Fibroblast of lung (primary cell): ENCODE measurements at places on chromosomes 12 and 14. TPM values are rescaled to one million over a fixed set of nuclear protein-coding genes. Genes with fewer than 3 reads are reported as not detected.

The SERPINA4 gene
- total RNA-seq = not detected in 2 replicates

The KRT71 gene
- total RNA-seq = not detected in 2 replicates

The AICDA gene
- total RNA-seq = not detected in 2 replicates

- DNase-seq = no peak
- H3K27ac ChIP-seq = no peak overlapping the region
- no peak overlapping the region for H3K4me3 ChIP-seq
- no peaks in the 10 kb centered on the region for H3K27me3 ChIP-seq
- peaks cover 11% of the 10 kb centered on the region for H3K4me1 ChIP-seq
Observed at GRCh38 chr14:69149461-69150244, 3.3 kb downstream of the DCAF5 start.

DNA sequence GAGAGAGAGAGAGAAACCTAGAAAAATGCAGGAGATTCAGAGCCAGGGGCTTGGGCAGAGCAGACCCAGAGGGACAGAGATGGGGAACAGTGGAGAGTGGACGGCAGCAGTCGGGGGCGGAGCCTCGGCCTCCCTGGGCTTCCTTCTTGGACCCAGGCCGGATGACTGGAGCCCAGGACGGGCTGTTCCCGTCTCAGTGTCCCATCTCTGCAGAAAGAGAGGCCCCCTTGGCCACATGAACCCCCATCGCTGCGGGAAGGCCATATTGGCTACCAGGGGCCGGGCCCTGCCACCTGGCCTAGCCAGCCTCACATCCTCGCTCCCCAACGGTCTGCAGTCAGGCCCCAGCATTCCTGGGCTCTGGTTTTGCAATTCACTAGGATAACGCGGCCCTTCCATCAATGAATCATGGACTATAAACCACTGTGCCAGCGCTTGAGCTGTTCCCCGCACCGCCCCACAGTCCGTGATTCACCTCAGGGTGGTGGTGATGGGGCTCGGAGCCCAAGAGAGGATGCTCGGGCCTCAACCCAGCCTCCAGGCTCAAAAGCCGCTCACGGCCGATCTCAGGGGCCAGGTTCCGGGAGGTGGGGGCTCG, 116.5 kb downstream of the RFLNA start:
- no peak overlapping the region for H3K4me3 ChIP-seq
- DNase-seq = peak; percentile 97
- peaks cover 27% of the 10 kb centered on the region for H3K4me1 ChIP-seq

GRCh38 chr12:28814246-28814645, 334.8 kb upstream of the FAR2 start:
- no peak overlapping the region for H3K27ac ChIP-seq
- H3K4me3 ChIP-seq = no peak overlapping the region
- H3K27me3 ChIP-seq = no peaks in the 10 kb centered on the region
- H3K4me1 ChIP-seq = no peaks in the 10 kb centered on the region
- no peaks in the 10 kb centered on the region for H3K36me3 ChIP-seq

- no peaks in the 10 kb centered on the region for H3K27me3 ChIP-seq
- H3K4me3 ChIP-seq = no peak overlapping the region
- DNase-seq = no peak
- H3K36me3 ChIP-seq = no peaks in the 10 kb centered on the region
Observed at GRCh38 chr12:54991161-54991990, 6.8 kb upstream of the TESPA1 start.

- no peak overlapping the region for H3K27ac ChIP-seq
- no peak overlapping the region for H3K4me3 ChIP-seq
- H3K36me3 ChIP-seq = no peaks in the 10 kb centered on the region
- H3K27me3 ChIP-seq = no peaks in the 10 kb centered on the region
Observed at GRCh38 chr12:71469258-71469750, 29.7 kb downstream of the LGR5 start.

GRCh38 chr14:59803052-59803540, 67.5 kb downstream of the RTN1 start:
- H3K4me3 ChIP-seq = no peak overlapping the region
- DNase-seq = no peak
- no peak overlapping the region for H3K27ac ChIP-seq
- no peaks in the 10 kb centered on the region for H3K4me1 ChIP-seq
- H3K36me3 ChIP-seq = no peaks in the 10 kb centered on the region

DNA sequence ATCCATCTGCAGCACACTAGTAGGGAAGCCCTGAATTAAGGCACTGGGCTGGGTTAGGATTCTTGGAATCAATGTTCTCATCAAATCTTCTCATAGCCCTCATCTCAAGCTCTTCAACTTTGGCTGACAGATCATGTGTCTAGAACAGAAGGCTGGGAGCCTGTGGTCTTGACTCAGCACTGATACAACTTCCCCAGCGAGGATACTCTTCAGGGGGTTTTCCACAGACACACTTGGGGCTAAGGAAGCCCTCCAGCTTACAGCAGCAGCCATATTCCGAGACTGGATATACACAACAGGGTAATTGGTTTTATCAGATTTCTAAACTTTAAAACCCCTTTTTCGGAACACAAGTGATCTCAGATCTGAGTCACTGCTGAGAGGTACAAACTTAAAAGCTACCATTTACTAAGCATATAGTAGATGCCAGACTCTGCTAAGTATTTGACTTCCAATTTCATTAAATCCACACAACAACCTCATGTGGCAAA, 3.5 kb downstream of the FMNL3 start:
- no peak overlapping the region for H3K4me3 ChIP-seq
- peaks cover 18% of the 10 kb centered on the region for H3K4me1 ChIP-seq
- no peaks in the 10 kb centered on the region for H3K36me3 ChIP-seq
- no peak overlapping the region for H3K27ac ChIP-seq
- peak; percentile 46 for DNase-seq

DNA sequence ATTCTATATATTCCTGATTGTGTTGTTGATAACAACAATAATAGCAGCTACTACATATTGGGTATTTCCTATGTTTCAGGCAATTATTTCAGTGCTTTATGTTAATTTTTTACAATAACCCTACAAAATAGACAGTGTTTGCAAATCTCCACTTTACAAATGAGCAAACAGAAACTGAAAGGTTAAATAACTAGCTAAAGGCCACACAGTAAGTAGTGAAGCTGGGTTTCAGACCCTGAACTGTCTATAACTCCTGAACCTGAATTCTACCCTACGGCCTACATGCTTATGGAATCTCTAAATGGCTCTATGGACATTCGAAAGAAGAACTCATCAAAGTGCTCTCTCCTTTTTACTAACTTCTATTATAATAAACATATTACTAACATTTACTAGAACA, 19.7 kb upstream of the NUDT4 start:
- H3K4me3 ChIP-seq = no peak overlapping the region
- H3K36me3 ChIP-seq = no peaks in the 10 kb centered on the region
- H3K27ac ChIP-seq = no peak overlapping the region
- H3K27me3 ChIP-seq = no peaks in the 10 kb centered on the region
- H3K4me1 ChIP-seq = no peaks in the 10 kb centered on the region

- no peaks in the 10 kb centered on the region for H3K36me3 ChIP-seq
- H3K27me3 ChIP-seq = no peaks in the 10 kb centered on the region
- no peaks in the 10 kb centered on the region for H3K4me1 ChIP-seq
- H3K4me3 ChIP-seq = no peak overlapping the region
- no peak for DNase-seq
Observed at GRCh38 chr12:24705216-24705615, 243.7 kb downstream of the BCAT1 start.

DNA sequence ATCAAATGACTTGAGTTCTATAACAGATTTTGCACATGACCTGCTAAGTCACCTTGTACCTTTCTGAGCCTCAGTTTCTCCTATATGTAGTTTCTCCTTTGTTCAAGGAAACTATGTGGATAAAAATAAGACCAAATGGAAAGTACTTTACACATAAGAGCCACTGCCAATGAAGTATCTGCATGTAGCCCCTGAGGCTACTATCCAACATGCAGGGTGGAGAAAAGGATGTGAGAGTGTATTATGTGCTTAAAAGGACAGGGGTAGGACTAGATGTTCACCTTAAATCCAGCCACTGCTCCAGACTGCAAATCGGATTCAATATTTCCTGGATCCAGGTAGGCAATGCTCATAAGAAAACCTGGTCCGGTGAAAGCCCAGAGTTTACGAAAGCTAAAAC, 21.2 kb downstream of the SLC11A2 start:
- no peak overlapping the region for H3K4me3 ChIP-seq
- H3K27me3 ChIP-seq = no peaks in the 10 kb centered on the region
- no peak overlapping the region for H3K27ac ChIP-seq
- H3K4me1 ChIP-seq = no peaks in the 10 kb centered on the region
